ENCODE measurements at places on chromosomes 13 and 19.

DNA sequence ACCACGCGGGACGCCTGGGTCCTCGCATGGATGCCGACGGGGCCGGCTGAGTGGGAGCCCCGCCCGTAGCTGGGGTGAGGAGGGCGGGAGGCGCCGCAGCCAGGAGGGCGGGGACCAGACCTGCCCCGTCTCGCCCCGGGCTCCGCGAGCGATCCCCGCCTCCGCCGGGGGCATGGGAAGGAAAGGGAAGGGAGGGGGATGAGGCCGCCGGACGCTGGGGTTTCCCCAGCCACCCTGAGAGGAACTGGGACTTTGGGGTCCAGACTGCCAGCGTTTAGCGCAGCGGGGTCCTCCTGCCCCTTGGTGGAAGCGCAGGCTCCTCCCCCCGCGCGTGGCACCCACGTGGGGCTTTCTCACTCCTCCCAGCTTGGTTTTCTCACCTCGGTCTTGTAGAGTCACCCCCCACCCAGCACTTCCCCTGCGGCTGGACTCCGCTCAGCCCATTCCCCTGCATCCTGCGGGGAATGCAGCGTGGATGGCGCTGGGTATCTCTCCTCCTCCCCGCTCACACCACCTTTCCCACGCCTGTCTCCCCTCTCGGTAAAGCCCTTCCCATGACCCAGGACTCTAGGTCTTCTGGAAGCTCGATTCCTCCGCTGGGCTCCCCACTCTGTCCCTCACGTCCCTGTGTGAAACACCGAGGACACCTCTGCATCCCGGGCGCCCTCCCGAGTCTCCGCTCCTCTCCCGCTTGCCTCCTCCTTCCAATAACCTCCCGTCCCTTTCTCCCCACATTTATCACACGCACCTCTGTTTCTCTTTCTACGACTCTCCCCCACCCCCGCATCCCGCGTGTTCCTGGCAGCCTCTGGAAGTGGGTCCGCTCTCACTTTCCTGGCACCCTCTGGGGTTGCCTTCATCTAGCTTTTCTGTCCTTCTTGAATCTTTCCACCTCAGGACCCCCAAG, 2.1 kb downstream of the TGFB1 start:
- no peak for DNase-seq

DNA sequence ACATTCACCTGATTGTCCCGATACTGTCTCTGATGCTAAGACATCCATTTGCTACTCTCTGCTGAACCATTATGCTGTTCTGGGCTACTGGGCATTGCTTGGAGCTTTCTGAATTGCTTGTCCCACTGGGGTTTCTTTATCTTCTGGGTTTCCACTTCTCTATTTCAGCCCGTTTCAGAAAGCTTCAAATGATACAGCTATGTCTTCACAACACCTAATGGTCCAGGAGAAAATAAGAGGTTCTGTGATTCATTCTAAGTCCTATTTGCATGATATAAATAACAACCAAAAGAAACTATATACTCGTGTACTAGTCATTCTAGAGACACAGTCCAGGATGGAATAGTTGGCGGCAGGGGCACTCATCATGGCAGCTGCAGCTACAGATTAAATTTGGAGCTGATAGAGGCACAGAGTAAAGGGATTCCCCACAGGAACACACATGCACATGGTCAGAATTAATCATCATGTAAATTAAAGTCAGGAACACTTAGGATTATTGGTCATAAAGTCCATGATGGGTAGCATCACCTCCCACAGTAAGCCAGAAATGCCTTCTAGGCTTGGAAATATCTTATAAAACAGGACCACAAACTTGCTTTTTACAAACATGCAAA, 33.3 kb upstream of the SCEL start:
- DNase-seq = no peak

- no peak for DNase-seq
Observed at GRCh38 chr13:41971848-41972247, 10.9 kb upstream of the VWA8 start.

- no peak for DNase-seq
Observed at GRCh38 chr13:36813225-36813624, 5.8 kb upstream of the RFXAP start.

DNA sequence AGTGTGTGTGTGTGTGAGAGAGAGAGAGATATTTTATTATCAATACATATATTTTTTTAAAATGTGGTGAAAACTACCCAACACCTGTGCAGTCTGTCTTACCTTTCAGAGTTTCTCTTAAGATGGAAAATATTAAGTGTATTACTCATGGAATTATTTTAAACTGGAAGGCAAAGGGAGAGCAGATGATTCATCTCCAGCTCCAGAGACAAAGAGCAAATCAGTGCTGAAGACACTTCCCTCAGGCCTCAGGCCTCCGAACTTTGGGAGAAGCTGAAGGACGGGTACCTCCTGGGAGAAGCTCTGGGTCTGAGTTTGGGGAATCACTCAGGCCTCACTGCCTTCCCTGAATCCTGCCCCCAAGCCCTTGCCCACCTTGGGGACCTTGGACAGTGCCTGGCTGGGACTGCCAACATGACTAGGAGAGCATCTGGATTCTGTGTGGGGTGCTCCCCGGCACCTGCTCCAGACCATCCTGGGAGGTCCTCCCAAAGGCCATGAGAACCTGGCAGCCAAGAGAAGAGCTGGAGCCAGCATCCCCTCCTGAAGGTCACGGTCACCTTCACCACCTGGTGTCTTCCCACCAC, 170.4 kb upstream of the UBL3 start:
- DNase-seq = no peak

DNA sequence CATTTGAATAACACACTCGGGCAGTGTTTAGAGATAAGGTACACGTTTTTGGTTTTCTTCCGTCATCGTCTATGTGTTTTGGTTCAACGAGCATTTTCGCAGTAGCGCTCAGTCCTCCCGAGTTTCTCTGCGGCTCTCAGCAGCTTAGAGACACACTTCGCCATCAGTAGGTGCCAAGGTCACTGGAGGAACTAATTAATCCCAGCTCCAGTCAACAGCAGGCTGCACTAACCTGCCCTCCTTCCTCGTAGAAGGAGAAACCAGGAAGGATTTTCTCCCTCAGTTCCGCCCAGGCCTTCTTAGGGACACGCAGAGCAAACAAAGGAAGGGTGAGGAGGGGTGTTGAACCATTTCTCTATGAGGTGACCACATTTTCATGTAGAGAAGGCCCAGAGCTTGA, 12.6 kb downstream of the MBNL2 start:
- DNase-seq = no peak

- no peak for DNase-seq
Observed at GRCh38 chr13:90706631-90707030, 640.9 kb upstream of the MIR17HG start.

DNA sequence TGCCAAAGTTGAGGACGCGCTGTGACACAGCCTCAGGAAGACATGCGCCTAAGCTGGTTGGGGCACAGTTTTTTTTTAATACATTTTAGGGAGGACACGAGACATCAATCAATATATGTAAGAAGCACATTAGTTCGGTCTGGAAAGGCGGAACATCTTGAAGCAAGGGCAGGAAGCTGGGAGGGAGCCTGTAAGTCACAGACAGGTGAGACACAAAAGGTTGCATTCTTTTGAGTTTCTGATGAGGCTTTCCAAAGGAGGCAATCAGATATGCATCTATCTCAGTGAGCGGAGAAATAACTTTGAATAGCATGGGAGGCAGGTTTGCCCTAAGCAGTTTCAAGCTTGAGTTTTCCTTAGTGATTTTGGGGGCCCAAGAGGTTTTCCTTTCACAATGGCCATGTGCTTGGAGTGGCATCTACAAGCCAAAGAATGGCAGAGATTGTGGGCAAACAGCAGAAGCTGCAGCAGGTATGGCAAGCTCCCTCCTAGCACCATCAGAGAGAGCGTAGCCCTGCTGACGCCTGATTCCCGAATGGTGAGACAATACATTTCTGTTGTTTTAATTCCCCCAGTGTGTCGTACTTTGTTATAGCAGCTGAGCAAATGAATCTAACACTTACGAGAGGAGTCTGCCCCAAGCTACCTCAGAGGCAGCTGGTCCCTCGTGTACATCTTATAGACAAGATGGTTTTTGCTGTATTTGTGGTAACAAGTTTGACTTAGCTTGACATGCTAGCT, 99.5 kb upstream of the TMTC4 start:
- no peak for DNase-seq

DNA sequence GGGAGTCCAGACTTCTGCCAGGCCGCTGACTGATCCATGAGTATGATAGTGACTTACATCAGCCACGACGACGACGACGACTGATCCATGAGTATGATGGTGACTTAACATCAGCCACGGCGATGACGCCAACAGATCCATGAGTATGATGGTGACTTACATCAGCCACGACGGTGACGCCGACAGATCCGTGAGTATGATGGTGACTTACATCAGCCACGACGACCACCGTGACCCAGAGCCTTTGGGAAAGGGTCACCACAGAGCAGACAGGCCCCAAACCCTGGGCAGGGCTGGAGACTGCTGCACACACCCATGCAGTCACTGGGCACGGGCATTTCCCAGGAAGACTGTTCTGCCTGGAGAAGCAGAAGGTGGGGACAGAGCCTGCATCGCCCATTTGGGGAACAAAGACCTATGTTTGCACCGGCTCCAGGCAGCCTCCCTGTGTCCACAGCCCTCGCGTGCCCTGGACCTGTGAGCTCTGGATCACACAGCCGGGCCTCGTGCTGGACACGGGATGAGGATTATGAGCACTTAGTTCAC, 130.9 kb upstream of the SPACA7 start:
- DNase-seq = no peak

DNA sequence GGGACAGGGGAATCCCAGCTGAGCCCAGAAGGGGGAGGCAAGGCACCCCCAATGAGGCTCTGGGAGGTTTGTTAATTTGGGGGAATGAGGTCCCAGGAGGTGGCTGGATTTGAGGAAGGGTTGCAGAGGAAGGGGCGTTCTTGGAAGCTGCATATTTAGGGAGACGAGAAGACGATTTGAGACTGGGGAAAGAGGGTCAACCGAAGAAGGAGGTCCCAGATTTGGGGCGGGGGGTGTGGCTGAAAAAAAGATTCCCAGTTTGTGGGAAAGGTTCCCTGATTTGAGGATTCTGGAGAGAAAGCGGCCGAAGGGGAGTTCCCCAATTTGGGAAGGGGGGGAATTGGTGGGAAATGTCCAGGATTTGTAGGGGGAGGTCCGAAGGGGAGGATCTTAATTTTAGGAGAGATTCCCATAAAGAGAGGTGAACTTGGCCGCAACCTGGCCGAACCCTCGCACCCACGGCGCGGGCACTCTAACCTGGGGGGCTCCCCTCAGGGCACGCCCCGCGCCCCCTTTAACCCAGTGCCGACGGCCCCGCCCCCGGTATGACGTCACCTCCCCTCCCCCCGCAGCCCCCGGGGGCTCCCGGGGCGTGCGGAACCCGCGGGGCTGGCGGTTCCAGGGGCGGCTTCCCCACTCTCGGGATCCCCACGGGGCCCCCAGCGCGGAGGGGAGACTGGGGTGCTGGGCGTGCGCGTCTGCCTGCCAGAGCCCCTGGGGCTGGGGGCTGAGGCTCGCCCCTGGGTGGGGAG, 1.2 kb downstream of the PTPRS start:
- DNase-seq = no peak

GRCh38 chr13:100089465-100090032, 656 bp downstream of the PCCA start:
- DNase-seq = no peak

- no peak for DNase-seq
Observed at GRCh38 chr19:16559780-16560276, 12.4 kb downstream of the SLC35E1 start.

- DNase-seq = no peak
Observed at GRCh38 chr19:10654610-10655456, 687 bp downstream of the ILF3 start.

DNA sequence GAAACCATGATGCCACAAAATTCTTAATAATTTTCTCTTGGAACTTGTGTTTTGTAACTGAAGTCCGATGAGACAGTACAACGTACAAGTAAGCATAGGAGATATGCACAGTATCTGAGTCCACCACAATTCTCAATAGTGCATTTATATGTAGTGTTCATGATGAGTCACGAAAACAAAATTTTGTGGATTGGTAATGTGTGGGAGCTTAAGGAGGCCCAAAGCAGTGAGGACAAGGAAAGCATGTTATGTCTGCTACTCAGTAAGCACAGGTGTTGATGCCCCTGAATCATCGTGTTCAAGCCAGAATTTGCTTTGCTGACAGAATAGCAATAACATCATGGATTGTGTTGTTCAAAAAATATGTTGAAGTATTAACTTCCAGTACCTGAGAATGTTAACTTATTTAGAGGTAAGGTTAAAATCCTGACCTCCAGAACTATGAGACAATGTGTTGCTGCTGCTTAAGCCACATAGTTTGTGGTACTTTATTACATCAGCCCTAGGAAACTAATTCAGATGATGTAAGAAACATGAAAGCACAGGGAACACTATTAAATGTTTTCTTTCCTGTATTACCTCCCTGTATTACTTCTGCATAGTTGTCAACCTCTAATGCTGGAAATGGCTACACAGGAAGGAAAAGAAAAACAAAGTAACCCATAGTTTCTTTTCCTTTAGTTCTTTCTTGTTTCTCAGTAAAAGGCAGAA, 201.3 kb downstream of the SLITRK6 start:
- DNase-seq = peak; percentile 3

DNA sequence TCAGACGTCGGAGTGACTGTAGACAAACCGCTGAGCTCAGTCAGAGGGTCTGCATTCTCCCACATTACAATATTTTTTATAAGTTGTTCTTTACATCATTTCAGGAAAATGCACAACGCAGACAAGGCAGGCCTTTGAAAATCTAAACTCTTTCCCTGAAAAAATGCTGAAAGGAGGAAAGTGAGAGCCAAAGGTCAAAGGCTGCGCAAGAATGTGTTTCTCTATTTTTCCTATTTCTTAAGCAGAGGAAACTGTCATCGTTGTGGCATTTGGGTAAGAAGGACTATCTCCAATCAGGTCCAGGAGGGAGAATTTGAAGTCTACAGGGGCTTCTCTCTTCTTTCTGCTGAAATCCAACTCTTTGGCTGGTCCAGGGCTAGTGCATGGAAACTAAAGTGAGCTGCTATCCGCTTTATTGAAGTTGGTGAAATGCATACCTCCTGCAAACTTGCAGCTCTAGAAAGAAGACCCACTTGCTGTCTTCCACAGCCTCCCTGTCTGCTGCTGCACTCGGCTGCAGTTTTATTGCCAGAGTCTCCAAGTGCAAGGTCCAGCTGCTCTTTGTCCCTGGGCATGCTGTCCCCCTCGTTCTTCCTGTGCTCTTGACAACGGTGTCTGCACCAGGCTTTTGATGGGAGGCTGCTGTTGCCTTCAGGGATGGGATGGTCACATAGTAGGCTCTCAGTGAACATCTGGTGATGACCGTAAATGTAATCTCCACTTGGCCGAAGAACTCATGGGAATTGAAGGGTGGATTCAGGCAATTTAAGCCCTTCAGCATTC, 31.2 kb downstream of the ZNF536 start:
- no peak for DNase-seq

DNA sequence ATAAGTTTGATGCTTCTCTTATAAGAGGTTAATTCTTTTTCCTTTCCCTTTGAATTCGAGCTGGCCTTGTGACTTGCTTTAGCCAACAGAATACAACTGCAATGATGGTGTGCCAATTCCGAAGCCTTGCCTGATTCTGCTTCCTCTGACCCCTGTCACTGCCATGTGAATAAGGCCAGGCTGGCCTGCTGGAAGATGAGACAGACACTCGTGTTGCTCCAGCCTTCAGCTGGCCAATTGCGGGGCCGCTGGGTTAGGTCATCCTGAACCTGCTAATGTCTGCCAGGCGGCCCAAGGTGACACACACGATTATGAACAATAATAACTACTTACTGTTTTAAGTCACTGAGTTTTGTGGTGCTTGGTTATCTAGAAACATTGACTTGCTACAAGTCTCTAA, 352.0 kb downstream of the MYO16 start:
- DNase-seq = no peak

- peak; percentile 69 for DNase-seq
Observed at GRCh38 chr19:48698046-48698445, 2.3 kb downstream of the FUT2 start.

GRCh38 chr19:57239982-57240310, 486 bp upstream of the ZNF805 start:
- no peak for DNase-seq

- no peak for DNase-seq
Observed at GRCh38 chr19:10214784-10215183, 16.3 kb downstream of the S1PR2 start.
